ENCODE measurements at places on chromosomes 4 and X. TPM values are rescaled to one million over a fixed set of nuclear protein-coding genes. Genes with fewer than 3 reads are reported as not detected.

The GAGE13 gene
- not detected for total RNA-seq

GRCh38 chrX:86002076-86002896 is 45.1 kb downstream of the CHM start:
- no peak overlapping the region for H3K27ac ChIP-seq
- H3K36me3 ChIP-seq: no peaks in the 10 kb centered on the region
- peak; percentile 74 for DNase-seq
- peaks cover 14% of the 10 kb centered on the region for H3K4me1 ChIP-seq
- H3K4me3 ChIP-seq: no peak overlapping the region
- H3K27me3 ChIP-seq: no peaks in the 10 kb centered on the region

DNA sequence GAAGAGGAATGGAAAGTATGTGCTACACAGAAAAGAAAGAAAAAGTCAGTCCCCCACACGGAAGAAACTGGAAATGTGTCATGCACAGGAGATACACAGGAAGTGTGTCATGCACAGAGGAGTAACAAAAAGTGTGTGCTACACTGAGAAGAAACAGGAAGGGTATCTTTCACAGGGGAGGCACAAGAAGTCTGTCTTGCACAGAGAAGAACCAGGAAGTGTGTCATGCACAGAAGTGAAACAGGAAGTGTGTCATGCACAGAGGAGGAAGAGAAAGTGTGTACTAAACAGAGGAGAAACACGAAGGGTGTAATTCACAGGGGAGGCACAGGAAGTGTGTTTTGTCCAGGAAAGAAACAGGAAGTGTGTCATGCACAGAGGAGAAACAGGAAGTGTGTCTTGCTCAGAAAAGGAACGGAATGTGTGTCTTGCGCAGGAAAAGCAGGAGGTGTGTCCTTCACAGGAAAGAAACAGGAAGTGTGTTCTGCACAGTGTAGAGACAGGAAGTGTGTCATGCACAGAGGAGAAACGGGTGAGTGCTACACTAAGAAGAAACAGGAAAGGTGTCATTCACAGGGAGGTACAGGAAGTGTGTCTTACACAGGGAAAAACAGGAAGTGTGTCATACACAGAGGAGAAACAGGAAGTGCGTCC is 527.2 kb upstream of the PRKX start:
- H3K4me1 ChIP-seq: no peaks in the 10 kb centered on the region
- no peaks in the 10 kb centered on the region for H3K27me3 ChIP-seq
- no peak overlapping the region for H3K4me3 ChIP-seq
- no peaks in the 10 kb centered on the region for H3K36me3 ChIP-seq

DNA sequence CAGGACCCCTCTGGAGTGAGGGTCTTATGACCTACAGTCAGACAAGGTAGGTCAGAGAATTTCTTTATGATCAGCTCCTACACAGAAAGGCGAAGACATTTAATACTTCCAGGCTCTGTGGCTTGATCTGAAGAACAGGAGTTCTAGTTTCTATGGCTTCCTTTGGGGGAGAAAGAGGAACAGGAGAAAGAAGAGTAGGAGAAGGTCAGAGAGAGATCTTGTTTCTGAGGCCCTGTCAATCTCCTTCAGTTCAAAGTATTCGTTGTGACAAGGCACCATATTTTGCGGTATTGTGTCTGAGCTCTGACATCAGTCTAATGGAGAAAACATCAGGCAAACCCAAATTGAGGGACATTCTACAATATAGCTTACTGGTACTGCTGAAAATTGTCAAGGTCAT is 16.7 kb downstream of the TMSB4X start:
- no peak overlapping the region for H3K4me3 ChIP-seq
- H3K27me3 ChIP-seq: no peaks in the 10 kb centered on the region
- no peak overlapping the region for H3K27ac ChIP-seq
- no peaks in the 10 kb centered on the region for H3K36me3 ChIP-seq
- peaks cover 30% of the 10 kb centered on the region for H3K4me1 ChIP-seq

- no peaks in the 10 kb centered on the region for H3K36me3 ChIP-seq
Observed at GRCh38 chr4:28481565-28481964, 1620.9 kb downstream of the STIM2 start.

The SLC49A3 gene
- total RNA-seq: not detected

DNA sequence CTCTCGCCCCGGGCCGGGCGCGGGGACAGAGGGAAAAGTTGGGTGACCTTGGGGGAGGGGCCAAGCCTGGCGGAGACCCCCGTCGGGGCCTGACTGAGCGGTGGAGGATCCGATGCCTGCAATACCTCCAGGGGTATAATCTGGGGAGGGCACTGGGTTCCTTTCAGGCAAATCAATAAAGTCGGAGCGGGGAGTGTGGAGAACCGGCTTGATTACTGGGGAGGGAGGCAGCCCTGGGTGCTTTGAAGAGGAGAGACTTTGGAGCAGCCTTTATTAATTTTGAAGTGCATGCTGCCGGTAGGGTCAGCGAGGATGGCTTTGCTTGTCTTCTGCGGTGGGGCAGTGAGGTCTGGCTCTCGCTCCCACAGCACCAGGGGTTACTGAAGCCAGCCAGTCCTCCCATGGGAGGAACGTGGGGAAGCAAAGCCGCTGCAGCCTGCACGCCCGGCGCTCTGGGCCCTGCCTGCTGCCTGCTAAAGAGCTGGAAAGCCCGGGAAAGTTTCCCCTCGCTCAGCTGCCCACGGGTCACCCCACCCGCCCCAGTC is 403 bp upstream of the LGI2 start:
- no peak for DNase-seq
- no peaks in the 10 kb centered on the region for H3K36me3 ChIP-seq
- no peak overlapping the region for H3K27ac ChIP-seq
- no peaks in the 10 kb centered on the region for H3K4me1 ChIP-seq
- peak overlapping the region; percentile 56 for H3K4me3 ChIP-seq
- H3K27me3 ChIP-seq: peaks cover 34% of the 10 kb centered on the region

GRCh38 chr4:39103291-39103690 is 41.3 kb downstream of the KLHL5 start:
- H3K27me3 ChIP-seq: no peaks in the 10 kb centered on the region
- peak overlapping the region; percentile 73 for H3K27ac ChIP-seq
- no peak for DNase-seq
- H3K36me3 ChIP-seq: peaks cover 11% of the 10 kb centered on the region
- H3K4me1 ChIP-seq: peaks cover 16% of the 10 kb centered on the region

DNA sequence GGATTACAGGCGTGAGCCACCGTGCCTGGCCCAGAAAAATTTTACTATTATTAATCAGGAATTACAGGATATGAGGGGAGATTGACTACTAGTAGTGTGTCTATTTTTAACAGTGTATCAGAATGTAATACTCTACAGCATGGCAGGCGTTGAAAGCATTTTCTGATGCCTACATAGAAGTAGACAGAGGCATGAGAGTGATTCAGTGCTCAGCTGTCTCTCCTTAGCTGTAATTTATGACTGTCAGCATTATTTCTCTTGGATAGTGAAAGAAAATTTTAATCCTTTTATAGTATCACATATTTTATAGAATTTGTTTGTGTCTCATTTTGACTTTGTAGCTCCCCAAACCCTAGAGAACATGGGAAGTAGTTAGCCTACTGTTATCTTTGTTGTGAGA is 20.7 kb downstream of the ARHGAP24 start:
- H3K4me3 ChIP-seq: peak overlapping the region; percentile 59
- no peaks in the 10 kb centered on the region for H3K27me3 ChIP-seq
- peaks cover 40% of the 10 kb centered on the region for H3K4me1 ChIP-seq
- no peak for DNase-seq
- H3K36me3 ChIP-seq: no peaks in the 10 kb centered on the region
- H3K27ac ChIP-seq: peak overlapping the region; percentile 78

The CBR4 gene
- 12.6 TPM for total RNA-seq

The BEX1 gene
- 4.0 TPM for total RNA-seq

GRCh38 chrX:9635803-9636202 is 129.8 kb downstream of the GPR143 start:
- no peak for DNase-seq
- H3K27ac ChIP-seq: no peak overlapping the region
- no peaks in the 10 kb centered on the region for H3K4me1 ChIP-seq

DNA sequence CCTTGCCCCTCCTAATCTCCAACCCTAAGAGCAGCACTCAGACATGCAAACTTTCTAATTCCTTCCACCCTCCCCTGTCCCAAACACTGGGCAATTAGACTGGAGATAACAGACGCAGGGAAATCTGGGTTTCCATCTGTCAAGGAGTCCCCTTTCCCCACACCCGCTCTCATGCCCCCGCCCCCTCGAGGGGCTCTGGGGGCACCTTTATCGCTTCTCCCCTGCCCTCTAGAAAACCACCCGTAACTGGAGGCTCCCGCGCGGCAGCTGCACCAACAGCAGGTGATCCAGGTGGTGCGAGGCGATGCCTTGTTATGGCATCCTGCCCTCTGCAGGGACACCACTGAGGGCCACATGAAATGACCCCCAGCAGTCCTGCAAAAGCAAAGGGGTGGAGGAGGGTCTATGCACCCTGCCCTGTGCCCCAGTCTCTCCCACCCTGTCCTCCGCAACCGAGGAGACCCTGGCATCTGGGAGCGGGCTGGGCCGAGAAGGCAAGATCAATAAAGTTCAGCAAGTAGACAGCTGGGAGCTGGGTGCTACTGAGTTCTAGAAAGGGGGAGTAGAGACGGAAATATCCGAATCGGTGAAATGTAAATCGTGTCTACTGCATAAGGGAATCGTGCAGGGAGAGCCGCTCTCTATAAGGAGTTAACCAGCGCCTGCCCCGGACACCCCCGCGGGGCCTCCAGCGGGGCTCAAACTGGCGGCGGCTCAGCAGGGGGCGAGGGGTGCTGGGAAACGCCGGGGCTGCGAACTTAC is 1.6 kb downstream of the KCTD8 start:
- H3K27me3 ChIP-seq: no peaks in the 10 kb centered on the region
- no peaks in the 10 kb centered on the region for H3K4me1 ChIP-seq
- no peak overlapping the region for H3K27ac ChIP-seq

DNA sequence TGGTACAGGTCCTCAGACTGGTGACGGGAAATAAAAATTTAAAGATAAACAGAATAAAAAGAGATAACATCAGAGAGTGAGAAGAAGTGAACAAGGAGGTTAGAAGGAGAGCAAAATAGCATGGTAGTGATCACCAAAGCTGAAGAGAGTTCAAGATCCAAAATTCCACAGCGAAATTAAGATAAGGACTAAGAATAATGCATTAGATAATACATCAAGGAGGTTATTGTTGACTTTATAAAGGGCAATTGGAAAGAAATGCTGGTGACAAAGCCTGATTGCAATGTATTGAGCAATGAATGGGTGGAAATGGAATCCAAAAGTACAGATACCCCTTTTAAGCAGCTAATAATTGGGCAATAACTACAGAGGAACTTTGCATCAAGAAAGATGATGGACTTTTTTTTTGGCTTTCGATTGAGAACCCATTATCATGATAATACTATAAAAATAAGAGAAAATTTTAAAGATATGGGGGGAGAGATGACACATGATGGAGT is 101.6 kb upstream of the MAP9 start:
- H3K4me1 ChIP-seq: peaks cover 7% of the 10 kb centered on the region
- H3K27ac ChIP-seq: no peak overlapping the region
- no peak overlapping the region for H3K4me3 ChIP-seq
- peak; percentile 7 for DNase-seq

The FRMPD3 gene
- 0.04 TPM for total RNA-seq

GRCh38 chrX:109952985-109953905 is 49.7 kb upstream of the TMEM164 start:
- H3K4me3 ChIP-seq: no peak overlapping the region
- no peaks in the 10 kb centered on the region for H3K36me3 ChIP-seq
- DNase-seq: no peak
- H3K27ac ChIP-seq: no peak overlapping the region
- H3K27me3 ChIP-seq: no peaks in the 10 kb centered on the region
- H3K4me1 ChIP-seq: peaks cover 32% of the 10 kb centered on the region

DNA sequence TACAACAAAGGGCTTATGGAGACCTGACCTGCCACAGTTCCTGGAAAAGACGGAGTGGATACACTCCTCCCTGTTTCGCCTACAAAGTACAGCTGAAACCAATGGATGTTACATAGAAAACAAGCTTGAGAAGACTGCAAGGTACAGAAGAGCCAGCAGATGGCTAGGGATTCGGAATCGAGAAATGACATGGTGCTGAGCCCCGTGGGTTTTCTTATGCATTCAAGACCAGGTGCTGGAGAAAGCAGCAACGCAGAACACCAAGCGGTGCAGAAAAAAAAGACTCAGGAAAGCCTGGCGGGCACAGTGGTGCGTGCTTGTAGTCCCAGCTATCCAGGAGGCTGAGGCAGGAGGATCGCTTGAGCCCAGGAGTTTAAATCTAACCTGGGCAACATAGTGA is 13.8 kb downstream of the TIMM17B start:
- DNase-seq: peak; percentile 14
- no peaks in the 10 kb centered on the region for H3K27me3 ChIP-seq
- no peaks in the 10 kb centered on the region for H3K36me3 ChIP-seq
- H3K4me1 ChIP-seq: no peaks in the 10 kb centered on the region

The VCX gene
- not detected for total RNA-seq

The THAP9 gene
- total RNA-seq: 3.3 TPM

GRCh38 chrX:46279925-46280313 is 265.3 kb downstream of the ZNF674 start:
- DNase-seq: peak; percentile 34
- H3K27ac ChIP-seq: peak overlapping the region; percentile 61
- H3K36me3 ChIP-seq: no peaks in the 10 kb centered on the region
- H3K4me1 ChIP-seq: peaks cover 19% of the 10 kb centered on the region

GRCh38 chr4:172521680-172522079 is 646.9 kb upstream of the GALNT7 start:
- H3K36me3 ChIP-seq: no peaks in the 10 kb centered on the region
- no peak overlapping the region for H3K4me3 ChIP-seq
- no peak overlapping the region for H3K27ac ChIP-seq
- no peaks in the 10 kb centered on the region for H3K27me3 ChIP-seq

- H3K4me3 ChIP-seq: no peak overlapping the region
- no peak for DNase-seq
- no peaks in the 10 kb centered on the region for H3K27me3 ChIP-seq
- H3K27ac ChIP-seq: no peak overlapping the region
Observed at GRCh38 chr4:26034849-26035248, 120.8 kb downstream of the SMIM20 start.

The POU4F2 gene
- total RNA-seq: not detected
